NCI-H510A treated with DMSO at 0.1 percent for 48 hours (cell line): ENCODE measurements at places on chromosomes 6 and 20.

- DNase-seq, result no peak
Measured at GRCh38 chr6:13065581-13065980, 262.8 kb downstream of the TBC1D7 start.

DNA sequence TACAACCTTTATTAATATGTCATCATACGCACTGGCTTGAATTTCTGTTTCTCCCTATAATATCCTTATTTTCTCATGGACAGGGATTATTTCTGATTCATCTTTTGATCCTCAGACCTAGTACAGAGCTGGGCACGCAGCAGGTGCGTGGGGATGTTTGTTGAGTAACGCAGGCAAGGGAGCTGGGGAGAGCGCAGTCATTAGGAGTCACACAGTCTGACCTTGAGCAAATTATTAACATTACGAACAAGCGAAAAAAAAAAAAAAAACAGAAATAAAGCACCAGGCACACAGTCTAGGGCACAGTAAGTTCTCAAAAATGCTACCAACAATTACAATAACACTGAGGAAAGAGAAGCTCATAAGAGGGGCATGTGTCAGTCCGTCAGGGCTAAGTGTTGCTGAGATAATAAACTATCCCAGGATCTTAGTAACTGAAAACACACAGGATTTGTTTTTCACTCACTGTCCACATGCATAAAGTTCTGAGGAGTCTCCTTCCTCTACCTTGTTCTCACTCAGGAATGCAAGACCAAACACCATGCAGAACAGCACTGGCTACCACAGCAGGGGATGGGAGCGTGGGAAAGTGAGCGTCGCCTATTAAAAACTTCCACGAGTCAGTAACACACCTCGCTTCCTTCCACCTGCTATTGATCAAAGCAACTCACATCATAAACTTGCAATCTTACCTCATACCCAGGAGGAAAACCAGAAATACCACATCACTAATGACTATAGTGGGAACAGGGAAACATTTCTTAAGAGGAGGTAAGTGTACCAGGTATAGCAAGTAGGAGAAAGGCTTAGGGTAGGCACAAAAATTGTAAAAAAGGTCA lies 56.9 kb downstream of the PDE10A start:
- DNase-seq, result no peak

DNA sequence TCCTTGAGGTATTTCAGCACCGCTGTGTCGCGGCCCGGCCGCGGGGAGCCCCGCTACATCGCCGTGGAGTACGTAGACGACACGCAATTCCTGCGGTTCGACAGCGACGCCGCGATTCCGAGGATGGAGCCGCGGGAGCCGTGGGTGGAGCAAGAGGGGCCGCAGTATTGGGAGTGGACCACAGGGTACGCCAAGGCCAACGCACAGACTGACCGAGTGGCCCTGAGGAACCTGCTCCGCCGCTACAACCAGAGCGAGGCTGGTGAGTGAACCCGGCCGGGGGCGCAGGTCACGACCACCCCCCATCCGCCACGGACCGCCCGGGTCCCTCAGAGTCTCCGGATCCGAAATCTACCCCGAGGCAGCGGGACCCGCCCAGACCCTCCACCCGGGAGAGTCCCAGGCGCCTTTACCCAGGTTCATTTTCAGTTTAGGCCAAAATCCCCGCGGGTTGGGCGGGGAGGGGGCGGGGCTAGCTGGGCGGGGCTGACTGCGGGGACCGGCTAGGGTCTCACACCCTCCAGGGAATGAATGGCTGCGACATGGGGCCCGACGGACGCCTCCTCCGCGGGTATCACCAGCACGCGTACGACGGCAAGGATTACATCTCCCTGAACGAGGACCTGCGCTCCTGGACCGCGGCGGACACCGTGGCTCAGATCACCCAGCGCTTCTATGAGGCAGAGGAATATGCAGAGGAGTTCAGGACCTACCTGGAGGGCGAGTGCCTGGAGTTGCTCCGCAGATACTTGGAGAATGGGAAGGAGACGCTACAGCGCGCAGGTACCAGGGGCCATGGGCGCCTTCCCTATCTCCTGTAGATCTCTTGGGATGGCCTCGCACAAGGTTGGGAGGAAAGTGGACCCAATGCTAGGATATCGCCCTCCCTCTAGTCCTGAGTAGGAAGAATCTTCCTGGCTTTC lies 693 bp downstream of the HLA-F start:
- no peak for DNase-seq

DNA sequence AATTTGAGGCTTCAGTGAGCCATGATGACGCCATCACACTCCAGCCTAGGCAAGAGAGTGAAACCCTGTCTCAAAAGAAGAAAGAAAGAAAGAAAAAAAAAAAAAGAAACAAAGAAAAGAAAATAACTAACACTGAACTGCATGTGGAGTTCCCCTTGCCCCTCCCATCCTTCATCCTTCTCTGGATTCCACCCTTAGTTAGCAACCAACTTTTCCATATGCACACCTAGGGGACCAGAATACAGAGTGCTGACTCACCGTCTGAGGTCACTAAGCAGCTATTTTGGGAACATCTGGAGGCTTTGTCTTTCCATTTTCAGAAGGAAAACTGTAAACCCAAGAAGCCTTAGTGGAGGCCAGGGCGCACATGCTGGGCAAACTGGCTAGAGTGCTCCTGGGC lies 257.4 kb downstream of the MAFB start:
- DNase-seq, result no peak

DNA sequence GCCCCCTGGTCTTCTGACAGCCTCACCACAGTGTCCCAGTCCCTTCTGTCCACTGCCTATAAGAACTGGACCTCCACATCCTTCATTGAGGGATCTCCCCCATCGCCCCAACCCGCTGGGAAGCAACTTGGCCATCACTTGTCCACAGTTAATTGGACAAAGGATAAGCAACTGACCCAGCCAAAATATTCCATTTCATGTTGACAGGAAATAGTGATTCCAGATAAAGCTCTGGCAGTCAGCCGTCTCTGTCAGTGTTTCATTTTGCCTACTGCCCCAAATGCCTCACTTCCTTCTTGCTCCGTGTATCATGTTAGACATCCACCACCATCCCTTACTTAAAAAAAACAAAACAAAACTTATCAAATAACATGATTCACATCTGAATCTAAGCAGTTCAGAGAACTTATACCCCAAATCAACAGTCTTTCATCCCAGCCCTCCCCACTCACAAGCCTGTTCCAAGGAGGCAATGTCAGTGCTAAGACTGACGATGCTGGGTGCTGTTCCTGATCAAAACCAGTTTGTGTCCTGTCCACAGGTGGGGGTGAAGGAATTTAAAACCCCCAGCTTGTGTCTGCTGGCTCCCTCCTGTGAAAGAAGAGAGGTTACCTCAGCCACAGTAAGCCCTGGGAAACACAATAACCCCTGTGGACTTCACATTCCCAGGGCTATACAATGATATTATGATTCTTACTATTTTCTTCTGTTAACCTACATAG lies 162.5 kb downstream of the WDR27 start:
- no peak for DNase-seq

DNA sequence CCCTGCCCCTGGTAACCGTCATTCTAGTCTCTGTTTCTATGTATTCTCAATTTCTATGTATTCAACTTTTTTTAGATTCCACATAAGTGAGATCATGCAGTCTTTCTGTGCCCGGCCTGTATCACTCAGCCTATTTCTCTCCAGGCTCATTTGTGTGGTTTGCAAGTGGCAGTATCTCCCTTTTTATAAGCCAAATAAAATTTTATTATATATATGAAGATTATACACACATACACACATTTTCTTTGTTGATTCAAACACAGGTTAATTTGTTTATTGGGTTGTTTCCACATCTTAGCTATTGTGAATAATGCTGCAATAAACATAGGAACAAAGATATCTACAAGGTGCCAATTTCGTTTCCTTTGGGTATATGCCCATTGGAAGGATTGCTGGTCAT lies 571.7 kb downstream of the DHX35 start:
- DNase-seq, result no peak

DNA sequence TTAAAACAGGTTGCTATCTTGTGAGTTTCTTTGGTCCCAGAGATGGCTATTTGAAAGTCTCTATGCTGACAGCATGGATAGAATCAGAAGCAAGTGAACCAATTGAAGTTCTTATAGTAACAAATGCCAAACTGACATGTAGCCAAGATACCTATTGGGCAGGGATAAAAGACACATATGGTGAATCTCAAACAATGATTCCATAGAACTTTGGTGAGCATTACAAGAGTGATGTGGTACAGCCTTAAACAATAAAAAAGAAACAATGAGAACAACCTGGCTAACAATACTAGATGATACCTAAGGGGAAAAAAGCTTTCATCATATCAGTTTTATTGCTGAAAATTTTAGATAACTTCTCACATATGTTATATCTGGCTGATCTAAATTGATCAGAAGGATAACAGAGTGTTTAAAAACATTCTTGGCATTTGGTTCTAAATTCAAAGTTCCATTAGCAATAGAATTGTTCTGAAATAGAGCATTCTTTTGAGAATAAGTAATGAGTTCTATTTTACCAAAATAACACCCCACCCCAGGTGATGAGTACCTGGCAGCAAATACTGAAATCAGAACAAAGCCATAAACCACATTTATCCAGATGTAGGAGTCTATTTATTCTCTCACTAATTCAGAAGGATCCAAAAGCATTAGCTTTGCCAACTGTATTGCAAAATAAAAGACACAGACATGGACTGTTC lies 5.8 kb upstream of the HMGCLL1 start:
- DNase-seq, result no peak

GRCh38 chr6:106882601-106883518 lies 91.7 kb downstream of the CD24 start:
- DNase-seq, result peak; percentile 19

DNA sequence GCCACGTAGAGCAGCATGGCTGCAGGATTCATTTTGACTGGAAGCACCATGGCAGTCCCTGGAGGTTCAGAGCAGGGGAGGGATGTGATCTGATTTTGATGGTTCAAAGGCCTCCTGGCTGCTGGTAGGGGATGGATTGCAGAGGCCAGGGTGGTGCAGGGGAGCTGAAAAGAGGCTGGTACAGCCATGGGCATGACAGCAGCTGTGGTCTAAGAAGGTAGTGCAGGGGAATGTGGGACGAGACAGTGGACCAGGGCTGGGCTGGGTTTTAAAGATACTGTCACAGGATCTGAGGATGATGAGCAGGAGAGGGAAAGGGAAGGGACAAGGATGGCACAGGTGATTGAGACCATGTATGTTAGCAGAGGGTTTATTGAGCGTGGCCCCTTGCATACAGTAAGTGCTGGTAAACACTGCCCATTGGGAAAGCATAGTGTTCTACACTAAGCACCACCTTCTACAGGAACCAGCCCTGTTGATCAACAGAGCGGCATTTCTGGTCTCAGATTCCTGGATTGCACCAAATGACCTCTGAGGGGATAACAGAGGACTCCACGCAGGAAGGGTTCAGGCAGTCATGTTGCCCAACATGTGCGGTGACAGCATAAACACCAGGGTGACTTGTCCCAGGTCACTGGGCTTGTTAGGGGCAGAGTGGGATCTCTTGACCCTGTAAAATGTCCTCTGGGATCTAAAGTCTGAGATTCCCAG lies 14.5 kb upstream of the SIRPA start:
- no peak for DNase-seq

DNA sequence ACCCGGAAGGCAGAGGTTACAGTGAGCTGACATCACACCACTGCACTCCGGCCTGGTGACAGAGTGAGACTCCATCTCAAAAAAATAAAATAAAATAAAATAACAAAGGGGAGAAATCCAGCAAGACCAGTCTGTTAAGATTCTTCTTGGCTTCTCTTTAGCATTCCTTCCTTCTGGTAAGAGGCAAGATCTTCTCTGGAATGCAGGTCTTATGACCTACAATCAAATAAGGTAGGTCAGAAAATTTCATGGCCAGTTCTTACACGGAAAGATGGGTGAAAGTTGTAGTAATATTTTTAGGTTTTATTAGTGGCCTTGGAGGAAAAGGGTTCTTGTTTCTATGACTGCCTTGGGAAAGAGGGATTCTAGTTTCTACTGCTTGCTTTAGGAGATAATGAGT lies 180.9 kb downstream of the FUT9 start:
- DNase-seq, result no peak

DNA sequence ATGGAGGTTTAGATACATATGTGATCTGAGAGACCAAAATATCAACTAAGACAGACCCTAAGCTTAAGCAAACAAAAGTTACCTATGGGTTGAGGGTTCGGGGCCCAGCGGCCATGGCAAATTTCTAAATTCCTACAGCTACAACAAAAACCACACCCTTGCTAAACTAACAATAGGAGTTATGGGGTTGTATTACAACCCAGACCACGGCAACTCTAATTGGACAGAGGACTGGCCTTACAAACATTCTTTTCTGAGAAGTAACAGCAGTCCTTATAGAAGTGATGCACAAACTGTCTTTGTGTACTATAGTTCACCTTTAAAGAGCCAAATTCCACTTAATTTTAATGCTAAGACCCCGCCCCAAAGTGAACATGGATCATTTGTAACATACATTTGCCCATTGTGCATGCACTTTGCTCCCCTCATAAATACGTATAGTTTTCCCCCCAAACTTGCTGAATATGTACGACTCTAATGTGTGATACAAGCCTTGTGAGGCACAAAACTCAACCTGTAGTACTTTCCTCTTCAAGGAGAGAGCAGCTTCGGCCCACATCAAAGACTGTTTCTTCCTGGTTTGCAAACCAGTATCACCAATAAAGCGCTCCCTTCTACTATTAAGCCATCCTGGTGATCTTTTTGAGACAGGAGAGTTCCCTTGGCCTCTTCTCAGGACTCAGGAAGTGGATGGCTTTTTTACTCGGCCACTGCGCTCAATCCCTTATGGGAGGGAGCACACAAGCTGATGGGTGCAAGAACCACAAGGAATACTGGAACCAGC lies 25.6 kb upstream of the MBOAT1 start:
- no peak for DNase-seq

DNA sequence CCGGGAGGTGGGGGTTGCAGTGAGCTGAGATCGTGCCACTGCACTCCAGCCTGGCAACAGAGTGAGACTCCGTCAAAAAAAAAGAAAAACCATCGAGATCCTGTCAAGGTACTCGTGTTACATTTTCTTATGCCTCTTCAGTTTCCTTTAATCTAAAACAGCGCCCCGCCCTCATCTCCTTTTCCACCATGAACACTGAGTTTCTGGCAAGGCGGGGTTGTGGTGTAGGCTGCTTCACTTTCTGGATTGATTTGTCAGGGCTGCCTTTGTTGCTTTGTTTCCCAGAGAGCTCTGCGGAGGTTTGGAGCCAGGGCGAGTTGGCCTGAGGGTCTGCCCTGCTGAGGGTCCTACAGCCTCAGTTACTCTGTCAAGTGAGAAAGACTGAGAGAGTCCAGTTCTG lies 8.9 kb downstream of the ITPR3 start:
- no peak for DNase-seq
